ENCODE measurements at places on chromosomes 2 and 18. TPM values are rescaled to one million over a fixed set of nuclear protein-coding genes. Genes with fewer than 3 reads are reported as not detected.

HOXD9 gene
- not detected for total RNA-seq

DNA sequence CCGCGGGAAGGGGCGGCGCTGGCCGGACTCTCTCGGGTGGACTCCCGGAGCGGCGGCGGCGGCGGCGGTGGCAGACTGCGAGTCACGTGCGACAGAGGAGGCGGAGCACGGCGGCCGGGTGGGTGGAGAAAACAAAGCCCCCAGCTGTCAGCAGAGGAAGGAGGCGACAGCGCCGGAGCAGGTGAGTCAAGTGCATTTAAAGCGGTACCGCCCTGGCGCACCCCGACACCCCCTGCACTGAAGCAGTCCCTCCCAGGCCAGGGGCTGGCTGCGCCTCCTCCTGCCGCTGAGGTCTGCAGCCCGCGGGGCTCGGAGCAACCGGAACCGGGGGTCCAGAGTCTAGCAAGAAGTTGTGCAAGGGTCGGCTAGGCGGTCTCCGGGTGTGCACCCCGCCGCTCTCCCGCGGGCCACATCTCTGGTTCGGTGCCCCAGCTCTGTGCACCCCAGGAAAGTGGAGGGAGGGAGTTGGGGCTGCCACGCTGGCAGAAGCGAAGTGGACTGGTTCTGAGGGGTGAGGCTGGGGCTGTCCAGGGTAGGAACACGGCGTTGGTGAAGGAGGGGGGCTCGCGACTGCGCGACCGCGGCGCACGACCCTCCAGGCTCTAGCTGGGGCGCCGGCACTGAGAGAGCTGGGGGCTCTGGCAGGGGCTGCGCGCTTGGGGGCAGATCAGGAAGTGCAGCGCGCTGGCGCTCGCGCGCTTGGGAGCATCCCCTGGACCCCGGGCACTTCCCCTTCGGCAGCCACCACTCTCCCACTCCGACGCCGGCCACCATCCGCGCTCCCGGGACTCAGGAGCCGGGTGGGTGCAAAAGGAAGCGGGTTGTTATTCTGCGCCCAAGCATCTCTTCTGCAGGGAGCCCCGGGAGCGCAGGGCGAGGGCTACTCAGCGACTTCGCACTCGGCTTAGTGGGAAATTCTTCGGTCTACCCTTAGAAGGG is 64.0 kb upstream of the MAPRE2 start:
- peak; percentile 86 for DNase-seq

DNA sequence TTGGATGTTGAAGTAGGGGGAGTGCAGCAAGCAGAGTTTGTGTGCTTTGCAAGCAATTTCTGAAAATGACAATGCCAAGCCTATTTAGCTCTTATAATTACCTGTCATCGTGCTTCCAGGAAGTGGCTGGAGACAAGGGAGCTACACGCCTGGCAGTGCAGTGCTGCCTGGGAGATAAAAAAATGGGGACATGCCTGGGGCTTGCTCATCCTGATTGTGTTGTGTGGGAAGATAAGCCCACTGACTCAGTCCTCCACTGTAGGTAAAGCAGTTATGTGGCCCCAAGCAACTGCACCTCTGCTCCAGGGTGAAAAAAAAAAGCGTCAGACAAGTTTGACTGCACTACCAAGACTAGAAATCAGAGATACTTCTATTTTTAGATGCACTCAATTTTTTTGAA is 396.9 kb upstream of the NXPH2 start:
- no peak for DNase-seq

LHCGR gene
- not detected for total RNA-seq

DNA sequence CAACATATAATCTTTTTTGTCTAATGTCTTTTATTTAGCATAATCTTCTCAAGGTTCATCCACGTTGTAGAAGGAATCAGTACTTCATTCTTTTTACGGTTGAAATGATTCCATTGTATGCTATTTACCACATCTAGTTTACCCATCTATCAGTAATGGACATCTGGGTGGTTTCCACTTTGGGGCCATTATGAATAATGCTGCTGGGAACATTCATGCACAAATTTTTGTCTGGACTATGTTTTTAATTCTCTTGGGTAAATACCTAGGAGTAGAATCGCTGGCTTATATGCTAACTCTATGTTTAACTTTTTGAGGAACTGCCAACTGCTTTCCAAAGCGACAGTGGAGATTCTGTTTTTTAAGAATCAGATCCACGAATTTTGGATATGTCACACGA is 7.4 kb upstream of the GCG start:
- no peak for DNase-seq

DNA sequence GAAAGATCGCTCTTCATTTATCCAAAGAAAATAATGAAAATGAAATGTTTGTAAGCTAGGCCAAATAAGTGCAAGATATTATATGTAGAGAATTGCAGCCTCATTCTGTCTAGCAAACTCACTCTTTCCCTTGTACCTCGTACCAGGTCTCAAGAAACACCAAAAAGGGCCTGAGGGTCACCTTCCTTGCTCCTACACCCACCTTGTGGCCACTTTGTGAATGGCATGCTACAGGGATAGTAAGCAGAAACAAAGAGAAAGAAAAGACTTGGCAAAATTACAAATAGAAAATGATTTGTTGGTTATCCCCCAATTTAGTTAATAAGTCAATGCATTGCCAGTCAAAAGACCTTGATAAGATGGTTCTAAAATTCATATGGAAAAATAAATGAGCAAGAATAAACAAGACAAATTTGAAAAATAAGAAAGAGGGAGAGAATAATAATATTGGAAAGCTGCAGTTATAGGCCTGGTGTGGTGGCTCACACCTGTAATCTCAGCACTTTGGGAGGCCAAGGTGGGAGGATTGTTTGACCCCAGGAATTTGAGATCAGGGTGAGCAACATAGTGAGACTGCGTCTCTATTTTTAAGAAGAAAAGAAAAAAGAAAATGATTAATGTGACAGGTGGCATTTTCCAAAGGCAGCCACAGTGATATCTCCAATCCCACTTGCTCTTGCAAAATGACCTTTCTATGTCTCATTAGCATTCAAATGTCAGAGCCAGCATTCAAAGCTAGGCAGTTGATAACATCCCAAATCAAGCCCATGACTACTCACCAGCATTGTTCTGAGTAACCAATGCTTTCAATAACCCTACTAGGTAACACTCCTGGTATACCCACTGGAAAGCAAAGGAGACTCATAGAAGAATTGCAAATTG is 38.8 kb upstream of the BMP10 start:
- peak; percentile 74 for DNase-seq

- DNase-seq = no peak
Measured at GRCh38 chr2:36859366-36859792, 107.0 kb downstream of the STRN start.

- no peak for DNase-seq
Measured at GRCh38 chr2:80058562-80058961, 246.0 kb downstream of the LRRTM1 start.

TLX2 gene
- not detected for total RNA-seq

FAM237A gene
- not detected for total RNA-seq

KANSL1L gene
- total RNA-seq = 15.8 TPM

DNA sequence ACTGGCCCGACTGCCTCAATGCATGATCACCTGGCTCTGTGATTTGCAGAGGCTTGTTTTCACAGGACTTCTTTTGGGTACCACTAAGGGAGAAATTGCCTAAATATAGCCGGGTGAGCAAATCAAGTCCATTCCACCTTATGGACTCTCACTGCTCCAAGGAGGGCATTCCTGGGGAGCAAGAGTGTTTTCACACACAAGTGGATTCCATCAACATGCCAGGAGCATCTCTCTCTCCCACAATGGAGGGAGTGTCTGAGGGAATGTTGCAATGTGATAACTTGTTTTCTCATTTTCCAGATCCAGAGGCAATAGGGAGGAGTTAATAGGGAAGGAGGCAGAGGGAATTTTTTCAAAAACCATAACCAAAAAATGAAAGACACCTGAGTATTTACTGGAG is 250.7 kb downstream of the SATB2 start:
- DNase-seq = no peak

GRCh38 chr18:9530226-9531009 is 55.1 kb downstream of the RALBP1 start:
- no peak for DNase-seq

DNA sequence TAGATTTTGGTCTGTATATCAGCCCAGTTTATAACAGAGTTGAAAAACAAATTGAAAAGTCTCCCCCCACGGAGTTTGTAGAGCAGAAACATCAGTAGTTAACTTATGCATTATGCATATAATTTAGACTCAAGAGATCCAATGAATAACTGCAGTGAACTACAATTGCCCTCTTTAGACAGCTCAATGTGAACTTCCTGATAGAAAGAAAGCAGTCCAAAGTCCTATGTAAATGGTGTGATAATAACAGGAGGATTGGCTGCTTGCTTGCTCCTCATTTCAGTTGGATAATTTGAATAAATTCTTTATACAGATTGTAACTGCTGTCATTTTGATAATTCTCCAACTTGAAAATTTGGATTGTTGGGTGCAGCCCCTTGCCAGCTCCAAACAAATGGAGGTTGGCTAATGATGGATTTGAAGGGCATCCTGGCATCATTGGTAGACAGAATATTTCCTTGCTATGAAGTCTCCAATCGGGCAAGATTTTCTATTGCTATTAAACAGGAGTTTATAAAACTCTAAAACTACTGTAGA is 297.1 kb downstream of the ASXL3 start:
- DNase-seq = no peak

DNA sequence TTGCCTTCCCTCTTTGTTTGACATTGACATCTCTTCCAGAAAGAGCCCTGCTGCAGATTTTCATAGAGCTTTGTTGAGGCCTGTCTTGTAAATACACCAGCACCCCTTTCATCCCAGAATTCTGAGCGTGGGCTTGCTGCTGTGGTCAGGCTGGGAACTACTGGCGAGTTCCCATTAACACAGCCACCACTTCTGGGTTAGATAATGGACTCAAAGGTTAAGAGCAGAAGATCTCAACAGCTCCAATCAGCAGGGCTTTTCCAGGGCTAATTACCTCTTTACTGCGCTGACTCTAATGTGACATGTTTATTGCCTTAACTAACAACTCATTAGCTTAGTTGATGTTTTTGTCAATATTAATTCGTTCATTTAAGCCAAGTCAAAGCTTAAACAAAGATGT is 235.9 kb upstream of the BOD1L2 start:
- DNase-seq = no peak

HOXD12 gene
- total RNA-seq = not detected

SEPTIN10 gene
- 49.3 TPM for total RNA-seq

GRCh38 chr2:18950361-18950851 is 361.0 kb upstream of the NT5C1B start:
- no peak for DNase-seq

MAPK4 gene
- total RNA-seq = 26.9 TPM

DNA sequence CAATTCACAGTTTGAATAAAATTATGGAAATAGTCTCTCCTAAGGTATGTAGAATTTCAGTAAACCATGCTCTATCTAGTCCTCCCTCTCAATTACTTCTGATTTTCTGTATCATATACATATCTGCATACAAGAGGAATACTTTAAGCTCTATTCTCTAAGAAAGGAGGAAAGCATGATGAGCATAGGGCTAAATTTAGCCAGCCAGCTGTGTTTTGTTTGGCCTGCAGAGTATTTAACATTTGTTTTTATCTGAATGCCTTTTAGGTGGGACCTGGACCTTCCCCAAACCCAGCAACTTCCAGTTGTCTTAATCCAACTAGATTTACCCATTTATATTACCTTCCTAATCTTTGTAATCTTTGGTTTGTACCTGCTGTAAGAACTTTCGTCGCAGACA is 42.2 kb upstream of the FAM117B start:
- no peak for DNase-seq

- DNase-seq = no peak
Measured at GRCh38 chr2:67752199-67752598, 310.6 kb downstream of the C1D start.

FSIP2 gene
- total RNA-seq = 0.13 TPM

GPR17 gene
- total RNA-seq = not detected

DNA sequence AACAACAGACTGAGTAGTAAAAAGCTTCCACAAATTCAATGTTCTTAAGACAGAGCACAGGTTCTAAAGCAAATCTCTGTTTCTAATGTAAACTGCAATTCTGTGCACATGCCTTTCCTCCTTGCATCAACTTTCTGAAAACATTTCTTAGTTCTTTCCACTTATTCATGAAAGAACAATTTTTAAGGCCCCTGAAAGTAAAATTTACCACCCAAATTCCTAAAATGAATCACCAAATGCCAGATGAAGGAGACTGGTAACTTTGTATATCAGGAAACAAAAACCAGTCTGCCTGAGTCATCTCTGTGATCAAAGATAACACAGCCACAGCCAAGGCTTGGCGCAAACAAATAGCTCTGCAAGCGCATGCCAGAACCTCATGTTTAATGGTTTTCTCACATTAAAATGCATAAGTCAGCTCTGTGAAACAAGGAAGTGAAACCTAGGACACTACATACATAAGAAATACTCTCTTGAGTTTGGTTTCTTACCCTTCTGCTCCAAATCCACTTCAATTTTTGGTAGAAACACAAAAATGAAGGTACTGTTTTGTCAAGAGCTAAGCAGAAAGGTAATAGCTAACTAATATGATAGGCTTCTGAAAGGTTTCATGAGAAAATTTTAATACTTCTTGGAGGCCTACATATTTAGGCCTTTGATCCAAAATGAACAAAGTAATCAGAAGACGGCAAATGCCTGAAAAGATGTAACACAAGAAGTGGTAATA is 169.4 kb downstream of the THADA start:
- DNase-seq = peak; percentile 52

- no peak for DNase-seq
Measured at GRCh38 chr2:173175222-173175621, 99.6 kb downstream of the MAP3K20 start.

TMEM214 gene
- total RNA-seq = 28.2 TPM

- DNase-seq = no peak
Measured at GRCh38 chr2:71893646-71894045, 254.0 kb downstream of the CYP26B1 start.

DNA sequence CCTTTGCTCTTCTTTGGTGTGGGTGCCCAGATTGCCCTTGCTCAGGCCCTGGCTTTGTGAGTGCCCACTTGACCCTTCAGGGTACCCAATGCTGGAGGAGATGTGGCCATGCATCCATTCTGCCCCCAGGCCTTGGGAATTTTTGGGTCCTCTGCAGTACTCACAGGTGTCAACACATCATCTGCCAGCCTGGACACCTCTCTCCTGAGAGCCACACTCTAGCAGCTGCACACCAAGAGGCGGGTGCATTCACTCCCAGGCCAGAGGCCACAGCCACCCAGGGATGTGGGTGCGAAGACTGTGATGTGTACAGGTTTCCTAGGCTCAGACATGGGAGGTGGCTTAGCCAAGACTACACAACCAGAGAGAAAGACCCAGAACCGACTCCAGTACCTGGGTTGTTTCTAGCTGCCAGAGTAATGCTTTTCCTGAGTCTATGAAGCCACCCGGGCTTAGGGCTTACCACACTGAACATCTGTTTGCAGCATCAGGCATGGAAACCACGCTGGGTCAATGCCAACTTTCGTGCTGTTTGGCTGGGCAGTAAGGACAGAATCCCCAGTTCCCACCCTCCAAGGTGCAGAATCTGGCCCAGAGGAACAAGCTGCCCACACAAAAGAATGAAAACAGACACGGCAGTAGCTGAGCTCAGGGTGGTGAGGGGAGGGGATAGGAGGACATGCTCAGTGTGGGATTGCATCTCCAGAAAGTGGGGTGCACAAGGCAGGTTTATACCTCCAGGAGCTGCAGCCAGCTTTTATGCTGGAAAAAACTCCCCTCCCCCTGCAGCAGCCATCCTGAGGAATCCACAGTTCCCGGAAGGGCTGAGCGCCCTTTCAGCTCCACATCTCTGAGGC is 40.1 kb downstream of the KCNF1 start:
- DNase-seq = no peak
